ENCODE measurements at places on chromosomes 11 and 22. TPM values are rescaled to one million over a fixed set of nuclear protein-coding genes. Genes with fewer than 3 reads are reported as not detected.
A peak's percentile ranks its signal among the peaks of the same experiment; 100 is the strongest.

TCP11L1 gene
- 7.6 TPM for total RNA-seq

GRCh38 chr11:122777343-122777742 lies 61.0 kb upstream of the CRTAM start:
- ATAC-seq, result no peak

DNA sequence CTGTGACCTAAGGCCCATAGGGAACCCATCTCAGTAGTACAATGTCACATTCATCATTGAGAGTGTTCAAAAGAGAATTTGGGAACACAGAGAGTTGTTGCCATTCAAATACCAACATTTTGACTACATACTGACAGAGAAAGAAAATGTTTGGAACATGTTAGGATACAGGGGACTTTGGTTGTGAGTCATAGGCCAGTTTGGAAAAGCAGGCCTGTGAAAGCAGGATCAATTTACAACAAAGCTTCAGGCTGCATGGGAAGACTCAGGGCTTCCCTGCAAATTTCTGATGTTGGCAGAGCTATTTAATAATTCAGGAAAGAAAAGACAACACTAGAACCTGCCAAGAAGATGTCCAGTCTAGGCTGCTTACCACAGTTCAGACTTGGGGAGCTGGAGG lies 374 bp downstream of the NLRP10 start:
- ATAC-seq, result no peak

GRCh38 chr22:17407643-17408042 lies 38.4 kb downstream of the CECR2 start:
- ATAC-seq, result no peak

GRCh38 chr22:33209930-33210784 lies 152.0 kb upstream of the SYN3 start:
- ATAC-seq, result peak; percentile 65
